NCI-H1436 treated with DMSO at 0.1 percent for 48 hours (cell line): ENCODE measurements at places on chromosomes 7 and 10.

- no peak for DNase-seq
Observed at GRCh38 chr7:6269527-6269926, 2.9 kb downstream of the CYTH3 start.

GRCh38 chr10:79079490-79080355 lies 11.0 kb downstream of the ZMIZ1 start:
- no peak for DNase-seq

DNA sequence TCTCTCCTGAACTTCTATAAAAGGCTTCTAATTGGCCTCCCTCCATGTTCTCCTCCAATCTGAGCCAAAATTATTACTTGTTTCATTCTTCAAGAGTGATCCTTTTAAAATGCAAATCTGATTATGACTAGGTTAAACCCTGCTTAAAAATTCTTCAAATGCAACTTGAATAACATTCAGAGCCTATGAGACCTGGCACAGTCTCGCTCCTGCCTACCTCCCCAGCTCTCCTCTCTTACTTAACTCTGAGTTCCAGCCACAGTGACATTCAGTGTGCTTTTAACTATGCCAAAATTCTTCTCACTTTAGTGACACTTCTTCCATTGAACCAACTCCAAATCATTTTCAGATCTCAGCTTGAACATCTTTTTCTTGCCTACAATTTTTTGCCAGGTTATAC lies 68.8 kb downstream of the TMEM168 start:
- no peak for DNase-seq

GRCh38 chr7:64045301-64046040 lies at the start of gene ZNF727:
TSS of gene ZNF727 (plus strand) at chr7:64045434. CDS start at chr7:64045622, 188 bp downstream.
- peak; percentile 58 for DNase-seq

- DNase-seq = no peak
Observed at GRCh38 chr7:147079921-147080420, 963.4 kb downstream of the CNTNAP2 start.

- no peak for DNase-seq
Observed at GRCh38 chr10:3813986-3814837, 29.2 kb upstream of the KLF6 start.

- DNase-seq = no peak
Observed at GRCh38 chr7:116311816-116312471, 101.6 kb downstream of the TES start.

- no peak for DNase-seq
Observed at GRCh38 chr10:49441488-49442476, 45.9 kb upstream of the DRGX start.

DNA sequence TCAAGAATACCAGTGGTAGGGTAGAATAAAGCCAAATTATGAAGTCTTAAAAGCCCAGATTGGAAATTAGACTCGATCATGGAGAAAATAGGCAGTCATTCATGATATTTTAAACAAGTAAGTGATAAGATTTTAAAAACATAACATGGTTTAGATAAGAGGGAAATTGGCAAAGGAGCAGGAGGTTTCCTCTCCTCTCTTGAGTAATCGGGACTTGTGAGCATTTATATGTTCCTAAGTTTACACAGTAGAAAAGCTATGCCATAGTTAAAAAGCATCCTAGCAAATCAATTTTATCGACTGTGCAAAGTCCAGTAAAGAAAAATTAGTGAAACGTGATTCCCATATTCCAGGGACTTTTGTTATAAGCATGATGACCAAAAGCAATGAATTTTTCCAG lies 313.2 kb downstream of the AHR start:
- DNase-seq = no peak

GRCh38 chr10:970311-971149 lies 17.7 kb upstream of the GTPBP4 start:
- no peak for DNase-seq

- DNase-seq = no peak
Observed at GRCh38 chr10:118835682-118836326, 81.0 kb upstream of the CACUL1 start.

DNA sequence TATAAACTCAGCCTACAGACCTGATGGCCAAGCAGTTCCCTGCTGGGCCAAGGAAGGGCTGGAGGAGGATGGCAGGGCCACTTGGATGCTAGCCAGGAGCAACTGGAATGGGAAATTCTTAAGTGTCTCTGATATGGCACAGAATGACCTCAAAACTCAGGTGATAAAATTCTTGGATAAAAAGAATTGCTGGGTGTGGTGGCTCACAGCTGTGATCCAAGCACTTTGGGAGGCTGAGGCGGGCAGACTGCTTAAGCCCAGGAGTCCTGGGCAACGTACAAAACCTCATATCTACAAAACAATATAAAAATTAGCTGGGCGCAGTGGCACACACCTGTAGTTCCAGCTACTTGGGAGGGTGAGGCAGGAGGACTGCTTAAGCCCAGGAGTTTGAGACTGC lies 14.0 kb upstream of the PKD1L1 start:
- DNase-seq = no peak

DNA sequence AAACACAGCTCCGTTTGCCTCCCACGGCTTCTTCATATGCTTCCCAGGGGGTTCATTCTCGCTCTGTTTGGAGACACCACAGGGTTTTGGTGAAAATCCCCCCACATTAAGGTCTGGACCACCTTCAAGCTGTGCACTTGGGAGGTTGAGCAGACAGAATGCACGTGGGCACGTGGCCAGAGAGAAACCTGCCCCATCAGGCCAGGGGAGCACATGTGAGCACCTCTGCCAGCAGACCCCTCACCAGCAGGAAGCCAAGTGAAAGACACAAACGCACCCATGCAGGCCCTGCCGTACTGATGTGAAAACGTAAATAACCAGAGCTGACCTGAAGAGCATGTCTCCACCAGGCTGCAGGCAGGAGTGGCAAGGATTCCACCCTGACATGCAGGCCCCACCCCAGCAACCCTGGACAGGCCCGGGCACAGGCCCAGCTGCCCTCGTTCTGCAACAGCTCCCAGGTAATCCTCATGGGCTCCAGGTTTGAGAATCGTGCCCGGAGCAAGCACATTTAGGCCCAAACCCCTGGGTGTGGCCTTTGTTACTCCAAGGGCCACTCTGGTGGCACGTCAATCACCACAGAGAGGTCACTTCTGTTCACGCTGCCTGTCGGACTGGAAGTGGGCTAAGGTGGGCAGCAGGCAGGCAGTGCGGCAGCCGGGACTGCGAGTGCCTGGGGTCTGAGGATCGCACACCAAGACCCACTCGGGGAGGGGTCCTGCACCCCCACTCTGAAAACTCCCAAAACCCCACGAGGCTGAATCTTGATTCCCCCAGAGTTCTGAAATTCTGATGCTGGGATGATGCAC lies 184.4 kb downstream of the PTPRN2 start:
- no peak for DNase-seq

GRCh38 chr7:114818501-114818900 lies 103.4 kb upstream of the MDFIC start:
- no peak for DNase-seq

DNA sequence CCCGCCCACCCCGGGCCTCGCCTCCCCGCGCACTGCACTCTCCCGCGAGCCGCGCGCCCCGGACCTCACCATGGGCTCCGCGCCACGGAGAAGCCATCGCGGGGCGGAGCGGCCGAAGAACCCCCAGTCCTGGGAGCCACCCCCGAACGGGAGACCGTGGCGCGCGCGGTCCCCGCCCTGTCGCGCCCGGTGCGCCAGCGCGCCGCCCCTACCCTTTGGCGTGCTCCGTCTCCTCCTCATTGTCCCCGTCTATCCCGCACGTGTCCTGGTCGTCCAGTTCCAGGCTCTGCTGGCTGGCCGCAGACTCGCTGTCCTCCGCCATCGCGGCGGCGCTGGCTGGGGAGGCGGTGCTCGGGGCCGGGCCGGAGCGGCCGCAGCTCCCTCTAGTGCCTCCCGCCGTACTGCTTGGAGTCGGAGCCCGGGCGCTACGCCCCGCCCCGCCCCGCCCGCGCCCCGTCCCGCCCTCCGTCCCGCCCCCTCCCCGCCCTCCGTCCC lies at the start of gene NMT2:
NMT2 (minus strand) TSS at position 403 of the 495 bp plus-strand sequence; CDS start at position 322, 81 bp downstream.
- no peak for DNase-seq

GRCh38 chr10:116038259-116038658 lies 234.7 kb downstream of the GFRA1 start:
- DNase-seq = no peak

- DNase-seq = no peak
Observed at GRCh38 chr10:66940965-66941364, 15.1 kb downstream of the LRRTM3 start.

DNA sequence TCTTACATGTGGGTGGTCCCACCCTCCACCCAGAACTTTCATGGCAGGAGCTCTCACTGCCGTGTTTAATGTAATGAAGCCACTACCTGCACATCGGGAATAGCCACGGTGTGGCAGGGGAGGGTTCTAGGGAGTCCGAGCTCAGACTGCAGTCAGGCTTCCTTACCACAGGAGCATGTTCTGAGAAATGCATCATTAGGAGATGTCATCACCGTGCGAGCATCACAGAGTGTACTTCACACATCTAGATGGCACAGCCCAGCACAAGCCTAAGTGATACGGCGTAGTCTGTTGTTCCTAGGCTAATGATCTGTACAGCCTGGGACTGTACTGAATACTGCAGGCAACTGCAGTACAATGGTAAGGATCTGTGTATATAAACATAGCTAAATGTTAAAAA lies 153.0 kb upstream of the LANCL2 start:
- no peak for DNase-seq

DNA sequence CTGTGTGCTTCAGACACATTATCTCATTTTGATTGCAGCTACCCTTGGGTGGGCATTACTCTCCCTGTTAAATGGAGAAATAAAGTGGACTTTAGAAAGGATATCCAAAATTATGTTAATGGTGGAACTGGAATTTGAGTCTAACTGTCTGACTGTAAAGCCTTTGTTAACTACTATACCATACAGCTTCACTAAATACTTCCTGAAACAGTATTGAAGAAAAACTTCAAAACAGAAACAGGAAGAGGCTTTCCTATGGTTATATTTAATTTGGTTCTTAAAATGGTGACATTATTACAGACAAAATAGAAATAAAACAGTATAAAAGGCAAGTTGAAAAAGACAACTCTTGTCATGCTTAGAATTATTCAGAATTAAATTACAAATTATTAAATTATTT lies 25.0 kb downstream of the SPAG6 start:
- DNase-seq = no peak

DNA sequence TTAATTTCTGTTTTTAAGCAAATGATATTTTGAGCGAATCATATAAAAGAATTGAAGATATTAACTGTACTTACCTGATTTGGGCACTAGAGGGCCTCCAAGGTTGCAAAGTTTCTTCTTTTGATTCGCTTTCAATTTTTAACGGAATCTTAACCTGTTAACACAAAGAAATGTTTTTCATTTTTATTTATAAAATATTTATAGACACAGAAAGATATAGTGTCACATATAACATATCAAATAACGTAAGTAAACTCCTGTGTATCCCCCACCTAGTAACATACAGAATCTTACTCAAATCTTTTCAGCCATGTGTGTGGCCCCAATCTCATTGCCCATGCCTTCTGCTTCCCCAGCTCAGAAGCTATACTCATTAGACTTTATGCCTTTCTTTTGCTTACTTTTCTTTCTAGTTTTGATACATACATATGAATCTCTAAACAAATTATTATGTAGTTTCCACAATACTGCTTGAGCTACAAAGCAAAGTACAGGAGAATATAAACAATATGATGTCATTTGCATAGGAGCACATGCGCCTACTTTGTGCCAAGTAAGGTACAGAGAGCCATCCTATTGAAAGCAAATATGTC lies 49.5 kb upstream of the ZPBP start:
- no peak for DNase-seq

DNA sequence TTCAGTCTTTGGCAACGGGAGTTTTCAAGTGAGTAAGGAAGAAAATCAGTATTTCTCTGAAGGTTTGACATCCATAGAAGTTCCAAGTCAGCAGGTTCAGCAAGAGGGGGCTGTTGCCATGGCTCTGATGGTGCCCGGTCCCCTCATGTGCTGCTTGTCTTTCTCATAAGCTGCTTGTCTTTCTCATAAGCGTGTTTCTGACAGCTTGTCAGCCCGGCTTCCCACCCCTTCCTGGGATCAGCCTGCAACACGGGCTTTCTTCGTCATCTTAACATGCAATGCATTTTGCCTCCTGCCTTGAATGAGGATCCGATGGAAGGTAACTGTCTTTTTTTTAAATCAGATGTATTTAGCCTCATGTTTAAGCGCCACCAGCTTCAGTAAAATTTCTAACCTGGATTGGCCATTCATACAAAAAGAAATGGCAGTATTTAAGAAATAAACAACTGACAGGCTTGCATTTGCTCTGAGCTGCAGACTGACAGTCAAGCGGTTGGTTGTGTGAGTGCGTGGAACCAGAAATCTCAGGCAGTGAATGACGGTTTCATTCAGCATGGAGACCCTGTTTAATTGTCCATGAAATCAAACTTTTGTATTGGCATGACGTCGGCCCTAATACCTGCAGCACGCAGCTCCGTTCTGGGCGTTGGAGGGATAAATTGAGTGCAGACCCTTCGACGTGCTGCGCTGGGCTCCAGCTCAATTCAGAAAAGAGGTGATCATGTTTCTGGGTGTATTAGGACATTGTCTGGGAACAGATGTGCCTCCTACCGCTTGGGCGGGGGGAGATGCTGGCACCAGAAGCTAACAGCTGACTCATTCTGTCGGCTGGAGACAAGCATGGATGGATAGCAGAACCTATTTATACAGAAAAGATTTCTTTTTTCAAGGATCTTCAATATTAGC lies 454.7 kb upstream of the FOXK1 start:
- no peak for DNase-seq

DNA sequence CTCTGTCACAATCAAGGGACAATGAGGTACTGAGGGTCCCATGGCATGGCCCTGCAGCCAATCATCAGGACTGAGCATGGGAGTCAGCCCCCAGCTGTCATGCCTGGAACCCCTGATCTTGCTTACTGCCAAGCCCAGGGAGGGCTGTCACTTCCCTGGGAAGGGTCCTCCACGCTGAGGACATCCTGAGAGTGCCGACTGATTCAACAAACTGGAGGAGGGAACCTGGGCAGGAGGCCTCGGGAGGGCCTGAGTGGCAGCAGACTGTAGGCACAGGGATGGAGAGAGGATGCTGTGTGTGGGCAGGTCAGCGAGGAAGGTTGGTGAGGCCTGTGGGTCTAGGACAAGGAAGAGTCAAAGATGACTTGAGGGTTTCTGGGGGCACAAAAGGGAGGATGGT lies 154.3 kb downstream of the ZNF248 start:
- DNase-seq = no peak

DNA sequence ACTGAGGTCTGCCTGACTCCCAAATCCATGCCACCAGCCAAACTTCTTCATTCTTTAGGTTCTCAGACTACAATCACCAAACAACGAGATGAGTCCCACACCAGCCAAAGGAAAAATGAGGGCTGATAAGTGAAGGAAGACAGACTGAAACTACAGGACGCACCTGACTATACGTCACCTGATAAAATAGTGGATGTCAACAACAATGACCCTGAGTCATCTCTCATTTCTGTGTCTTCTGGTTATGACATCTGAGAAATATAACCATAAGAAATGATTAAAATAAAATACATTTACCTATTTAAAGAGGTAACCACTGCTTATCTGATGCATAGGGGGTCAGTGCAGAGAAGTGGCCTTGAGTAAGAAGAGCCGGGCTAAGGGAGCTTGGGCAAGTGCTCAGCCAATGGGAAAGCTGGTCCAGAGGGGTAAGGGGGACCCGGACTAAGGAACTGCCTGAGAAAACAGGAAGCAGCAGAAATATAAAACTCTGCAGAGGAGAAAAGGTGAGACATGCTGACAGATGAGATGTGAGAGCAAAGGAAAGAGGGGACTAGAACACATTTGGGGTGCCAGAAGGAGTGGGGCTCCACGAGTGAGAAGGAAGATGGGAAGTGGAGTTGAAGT lies 51.8 kb downstream of the HIPK2 start:
- DNase-seq = no peak
